HS-5 (cell line): ENCODE measurements at places on chromosomes 7 and 10.

DNA sequence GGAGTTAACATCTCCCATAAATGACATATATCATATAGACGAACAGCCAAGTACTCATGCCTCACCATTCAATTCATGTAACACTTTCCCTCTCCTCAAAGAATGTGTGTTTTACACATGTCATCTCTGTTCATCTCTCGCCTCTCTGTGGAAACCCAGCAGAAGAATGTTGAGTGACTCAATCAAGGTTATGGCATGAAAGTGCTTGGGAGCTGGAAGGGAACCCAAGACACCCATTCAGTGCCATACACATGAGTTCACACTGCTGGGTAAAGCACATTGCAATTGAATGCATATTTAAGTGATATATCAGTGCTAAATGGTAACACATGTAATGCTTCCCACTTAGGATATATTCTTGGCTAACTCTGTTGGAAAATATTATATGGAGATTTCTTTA, 322.9 kb downstream of the PTEN start:
- DNase-seq: peak; percentile 92

GRCh38 chr10:89301721-89302445, at the start of gene IFIT2:
Gene IFIT2 (plus strand): TSS chr10:89302046. CDS start chr10:89302124, 78 bp downstream.
- DNase-seq: no peak

DNA sequence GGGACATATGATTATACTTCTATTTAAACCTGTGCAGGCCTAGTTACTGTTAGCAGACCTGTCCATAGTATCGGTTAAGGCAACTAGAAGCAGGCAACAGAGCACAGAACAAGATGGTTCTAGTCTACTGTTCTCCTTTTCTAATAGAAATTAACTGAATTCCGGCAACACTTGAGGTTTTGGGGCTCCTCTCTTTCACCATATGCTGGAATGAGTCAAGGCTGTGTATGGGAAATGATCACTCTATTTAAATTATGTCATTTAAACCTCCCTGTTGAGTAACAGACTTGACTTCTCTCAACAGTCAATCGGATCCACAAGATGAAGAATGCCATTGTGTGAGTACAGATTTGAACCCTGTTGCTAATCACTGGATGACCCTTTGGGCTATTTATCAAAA, 6.2 kb upstream of the OTUD1 start:
- DNase-seq: no peak

DNA sequence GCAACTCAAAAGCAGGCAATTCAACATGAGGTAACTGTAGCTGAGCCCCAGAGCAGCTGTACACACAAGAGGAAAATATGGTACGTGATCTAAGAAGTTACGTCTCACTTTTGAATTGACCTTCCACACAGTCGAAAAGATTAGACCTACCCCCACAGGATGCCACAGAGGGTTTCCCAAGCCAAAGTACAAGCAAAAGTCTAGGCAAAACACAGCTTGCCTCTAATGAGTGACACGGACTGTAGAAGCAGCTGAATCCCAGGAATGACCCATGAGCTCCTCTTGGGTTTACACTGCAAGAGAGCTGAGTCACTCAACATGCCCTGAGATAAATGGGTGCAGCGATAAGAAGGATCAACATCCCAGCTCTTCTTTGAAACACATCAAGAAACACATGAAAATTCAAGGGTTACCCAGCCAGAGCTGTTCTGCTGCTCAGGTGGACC, 9.8 kb downstream of the CREB3L2 start:
- no peak for DNase-seq

DNA sequence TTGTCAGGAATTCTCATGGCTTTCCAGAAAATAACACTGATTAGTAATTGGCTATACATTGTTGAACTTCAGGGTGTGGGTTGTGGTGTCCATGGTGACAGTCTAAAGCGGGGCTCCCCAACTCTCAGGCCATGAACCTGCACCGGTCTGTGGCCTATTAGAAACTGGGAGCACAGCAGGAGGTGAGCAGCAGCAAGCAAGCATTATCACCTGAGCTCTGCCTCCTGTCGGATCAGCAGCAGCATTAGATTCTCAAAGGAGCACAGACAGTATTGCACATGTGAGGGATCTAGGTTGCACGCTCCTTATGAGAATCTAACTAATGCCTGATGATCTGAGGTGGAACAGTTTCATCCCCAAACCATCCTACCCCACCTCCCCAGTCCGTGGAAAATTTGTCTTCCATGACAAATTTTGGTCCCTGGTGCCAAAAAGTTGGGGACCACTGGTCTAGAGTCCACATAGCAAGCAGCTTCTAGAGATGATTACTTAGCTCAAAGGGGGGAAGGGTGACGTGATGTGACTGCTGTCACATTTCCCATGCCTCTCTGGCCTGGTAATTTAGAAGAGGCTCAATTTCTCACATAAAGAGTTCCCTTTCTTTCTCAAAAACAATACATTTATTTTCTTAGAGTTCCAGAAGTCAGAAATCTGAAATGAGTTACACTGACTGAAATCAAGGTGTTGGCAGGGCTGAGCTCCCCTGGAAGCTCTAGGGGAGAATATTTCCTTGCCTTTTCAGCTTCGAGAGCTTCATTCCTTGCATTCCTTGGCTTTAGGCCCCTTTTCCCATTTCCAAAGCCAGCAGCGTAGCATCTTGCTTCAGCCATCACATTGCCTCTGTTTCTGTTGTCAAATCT, 17.6 kb upstream of the FAM221A start:
- no peak for DNase-seq

DNA sequence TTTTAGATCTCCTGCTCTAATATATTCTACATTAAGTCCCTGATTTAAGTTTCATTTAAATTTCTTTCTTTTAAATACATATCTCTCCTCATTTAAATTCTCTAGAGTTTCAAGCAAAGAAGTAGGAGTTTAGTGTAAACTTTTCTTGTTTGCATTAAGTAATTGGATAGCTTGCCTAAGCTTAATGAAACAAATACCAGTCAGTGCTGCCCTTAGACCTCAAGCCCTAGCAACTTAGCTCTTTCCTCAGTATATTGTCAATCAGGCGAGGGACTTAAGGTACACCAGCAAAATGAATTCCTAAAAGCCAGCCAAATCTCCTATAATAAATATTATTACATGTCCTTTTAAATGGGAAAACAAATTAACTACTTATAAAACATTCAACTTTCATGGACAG, 101.5 kb downstream of the CHCHD3 start:
- no peak for DNase-seq

- DNase-seq: peak; percentile 59
These were observed 258.5 kb downstream of the HDAC9 start for GRCh38 chr7:18753972-18754610.

DNA sequence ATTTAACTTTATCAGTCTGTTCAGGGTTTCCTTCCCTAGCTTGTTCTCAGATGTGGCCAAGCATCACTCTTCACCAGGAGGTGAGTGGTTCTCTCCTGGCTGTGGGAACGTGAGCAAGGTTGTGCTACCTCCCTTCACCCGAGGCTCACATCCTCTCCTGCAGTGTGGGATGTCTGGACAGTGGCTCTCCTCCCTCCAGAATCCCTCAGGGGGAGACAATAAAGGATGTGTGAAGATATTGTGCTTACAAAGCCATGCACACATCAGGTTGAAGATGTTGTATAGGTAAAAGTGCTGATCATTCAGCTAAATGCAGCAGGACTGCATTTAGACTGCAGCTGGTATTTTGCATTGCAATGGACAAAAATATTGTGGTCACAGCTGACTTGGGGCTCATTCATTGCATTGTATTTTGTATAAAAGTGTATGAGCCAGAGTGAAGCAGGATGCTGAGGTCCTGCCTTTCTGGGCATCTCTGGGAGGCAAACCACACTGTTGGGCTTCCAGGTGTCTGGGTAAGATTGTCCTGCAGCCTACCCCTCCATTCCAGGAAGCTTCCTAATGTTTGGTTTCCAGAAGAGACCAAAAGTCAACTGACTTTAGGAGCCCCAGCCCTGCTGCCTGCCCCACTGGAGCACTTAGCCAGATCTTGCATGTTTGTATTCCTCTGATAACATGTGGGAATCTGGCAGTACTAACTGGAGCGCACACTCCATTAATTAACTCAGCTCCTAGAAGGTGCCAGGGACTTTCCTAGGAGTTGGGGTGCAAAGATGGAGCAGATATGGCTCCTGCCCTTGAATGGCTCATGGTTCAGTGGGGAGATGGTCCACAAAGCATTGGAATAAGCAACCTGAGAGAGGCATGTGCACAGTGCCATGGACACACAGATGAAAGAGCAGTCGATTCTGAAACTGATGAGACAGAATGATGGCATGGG, 292.5 kb upstream of the ZNF32 start:
- DNase-seq: no peak

- no peak for DNase-seq
These were observed 5.1 kb upstream of the OAT start for GRCh38 chr10:124423813-124424212.

GRCh38 chr10:5711642-5712041, 27.0 kb downstream of the TASOR2 start:
- no peak for DNase-seq

DNA sequence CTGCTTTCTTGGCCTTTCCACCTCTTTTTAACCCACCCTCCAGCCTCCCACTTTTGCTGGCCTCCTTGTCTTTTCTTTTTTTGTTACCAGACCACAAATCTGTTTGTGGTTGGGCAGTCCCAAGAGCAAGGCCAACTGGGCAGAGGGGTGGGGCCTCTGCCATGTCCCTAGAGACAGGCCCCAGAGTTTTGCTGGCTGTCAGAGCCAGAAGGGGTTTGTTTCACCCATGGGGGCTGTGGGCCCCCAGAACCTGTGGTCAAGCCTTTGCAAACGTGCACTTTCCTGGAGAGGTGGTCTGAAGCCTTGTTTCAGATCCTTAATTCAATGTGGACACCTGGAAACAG, 10.3 kb downstream of the ZMIZ1 start:
- no peak for DNase-seq

DNA sequence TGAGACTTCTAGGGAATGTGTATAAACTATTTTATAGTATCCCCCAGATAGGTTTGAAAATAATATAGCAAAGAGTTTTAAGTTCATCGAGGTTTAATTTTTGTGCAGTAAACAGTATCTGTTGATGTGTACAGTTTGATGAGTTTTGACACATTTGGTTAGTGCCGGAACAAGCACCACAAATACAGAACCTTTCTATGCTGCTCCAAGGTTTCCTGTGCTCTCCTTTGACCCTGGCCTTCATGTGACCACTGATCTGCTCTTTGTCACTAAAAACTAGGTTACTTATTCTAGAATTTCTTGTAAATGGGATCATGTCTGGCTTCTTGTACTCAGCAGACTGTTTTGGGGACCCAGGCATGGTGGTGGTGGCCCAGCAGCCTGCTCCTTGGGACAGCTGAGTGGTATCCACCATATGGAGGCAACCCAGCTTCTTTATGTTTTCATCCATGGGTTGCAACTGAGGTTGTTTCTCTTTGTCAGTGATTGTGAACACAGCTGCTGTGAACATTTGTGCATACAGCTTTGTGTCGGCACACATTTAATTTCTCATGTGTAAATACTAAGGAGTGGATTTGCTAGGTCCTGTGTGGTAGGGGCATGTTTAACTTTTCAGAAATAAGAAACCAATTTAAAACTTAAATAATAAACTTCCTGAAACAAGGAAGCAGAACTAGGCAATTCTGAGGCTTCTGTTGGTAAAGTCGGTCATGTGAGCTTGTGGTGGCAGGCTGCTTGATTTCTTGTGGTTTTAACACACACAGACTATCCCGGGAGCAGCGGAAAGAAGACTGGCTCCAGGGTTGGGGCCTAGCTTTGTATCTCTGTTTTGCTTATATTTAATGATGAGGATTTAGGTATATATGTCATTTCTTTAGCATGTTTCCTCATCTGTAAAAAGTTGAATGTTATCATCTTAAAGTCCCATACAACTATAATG, 219.4 kb downstream of the ABCA13 start:
- no peak for DNase-seq

DNA sequence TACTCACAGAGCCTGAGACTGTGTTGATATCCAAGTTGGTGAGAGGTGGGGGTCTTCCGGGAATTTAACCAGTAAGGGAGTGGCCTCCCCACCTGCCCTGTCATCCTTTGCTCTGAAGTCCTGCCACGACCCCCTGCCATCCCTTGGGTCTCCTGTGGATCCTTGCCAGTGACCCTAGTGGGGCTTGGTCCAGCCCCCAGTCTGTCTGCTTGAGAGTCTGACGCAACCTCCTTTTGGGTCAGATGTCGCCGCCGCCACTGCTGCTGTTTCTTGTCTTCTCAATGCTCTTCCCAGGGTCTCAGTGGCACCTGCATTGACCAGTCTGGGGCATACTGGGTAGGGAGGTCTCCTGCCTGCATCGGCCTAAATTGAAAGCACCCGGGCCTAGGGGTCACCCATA, 28.8 kb downstream of the PAX2 start:
- no peak for DNase-seq

- peak; percentile 65 for DNase-seq
These were observed 164.2 kb downstream of the DGKI start for GRCh38 chr7:137682596-137682995.

- DNase-seq: no peak
These were observed 29.8 kb upstream of the PODXL start for GRCh38 chr7:131586259-131586658.

DNA sequence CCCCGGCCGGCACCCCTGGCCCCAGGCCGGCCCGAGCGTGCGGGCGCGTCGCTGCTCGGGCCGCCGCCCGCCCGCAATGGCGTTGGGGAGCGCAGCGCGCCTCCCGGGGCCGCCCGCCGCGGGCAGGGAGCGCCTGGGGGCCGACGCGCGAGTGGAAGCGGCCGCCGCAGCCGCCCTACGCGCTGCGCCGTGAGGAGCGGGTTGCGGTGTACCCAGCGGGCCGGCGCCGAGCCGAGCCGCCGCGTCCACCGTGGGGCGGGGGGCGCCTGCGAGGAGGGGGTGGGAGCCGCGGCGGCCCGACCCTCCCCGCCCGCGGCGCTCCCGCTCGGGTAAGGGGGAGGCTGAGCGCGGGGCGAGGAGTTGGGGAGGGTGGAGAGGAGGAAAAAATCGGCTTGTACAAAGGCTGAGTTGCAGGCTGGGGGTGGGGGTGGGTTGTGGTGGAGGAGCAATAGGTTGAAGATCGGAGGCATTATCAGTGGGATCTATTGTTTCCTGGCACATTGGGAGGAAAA, 473 bp downstream of the PPP1R9A start:
- DNase-seq: no peak

- DNase-seq: no peak
These were observed 9.0 kb upstream of the ARPC1B start for GRCh38 chr7:99365318-99366141.

DNA sequence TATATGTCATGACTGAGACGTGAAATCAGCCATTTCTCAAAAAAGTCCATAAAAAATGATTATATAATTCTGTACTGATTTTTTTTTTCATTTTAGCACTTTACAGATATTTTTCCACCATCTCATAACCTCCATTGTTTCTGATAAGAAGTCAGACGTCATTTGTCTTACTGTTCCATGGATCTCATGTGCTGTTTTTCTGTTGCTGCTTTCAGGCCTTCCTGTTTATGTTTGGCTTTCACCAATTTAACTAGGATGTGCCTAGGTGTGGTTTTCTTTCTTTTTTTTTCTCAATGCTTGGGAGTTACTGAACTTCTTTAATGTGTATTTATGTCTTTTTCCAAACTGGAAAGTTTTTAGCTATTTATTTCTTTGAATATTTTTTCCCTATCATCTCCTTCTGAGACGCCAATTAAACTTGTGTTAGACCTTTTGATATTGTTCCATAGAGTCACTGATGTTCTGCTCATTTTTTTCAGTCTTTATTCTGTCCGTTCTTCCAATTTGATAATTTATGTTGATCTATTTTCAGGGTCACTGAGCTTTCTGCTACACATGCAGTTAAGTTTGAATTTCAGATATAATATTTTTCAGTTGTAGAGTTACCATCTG, 43.3 kb downstream of the TAF3 start:
- DNase-seq: no peak

GRCh38 chr7:23472556-23472955, 2.3 kb upstream of the IGF2BP3 start:
- DNase-seq: no peak

GRCh38 chr10:44771233-44771995, 139.7 kb upstream of the TMEM72 start:
- no peak for DNase-seq

- DNase-seq: no peak
These were observed 22.7 kb downstream of the TPST1 start for GRCh38 chr7:66227808-66228207.
